ENCODE measurements at places on chromosomes 1 and 21.

- DNase-seq = no peak
Measured at GRCh38 chr21:17590430-17590829, 22.3 kb downstream of the BTG3 start.

- no peak for DNase-seq
Measured at GRCh38 chr1:210123383-210123782, 109.2 kb upstream of the SERTAD4 start.

GRCh38 chr1:41360074-41360785 is 1.0 kb upstream of the FOXO6 start:
- DNase-seq = no peak

DNA sequence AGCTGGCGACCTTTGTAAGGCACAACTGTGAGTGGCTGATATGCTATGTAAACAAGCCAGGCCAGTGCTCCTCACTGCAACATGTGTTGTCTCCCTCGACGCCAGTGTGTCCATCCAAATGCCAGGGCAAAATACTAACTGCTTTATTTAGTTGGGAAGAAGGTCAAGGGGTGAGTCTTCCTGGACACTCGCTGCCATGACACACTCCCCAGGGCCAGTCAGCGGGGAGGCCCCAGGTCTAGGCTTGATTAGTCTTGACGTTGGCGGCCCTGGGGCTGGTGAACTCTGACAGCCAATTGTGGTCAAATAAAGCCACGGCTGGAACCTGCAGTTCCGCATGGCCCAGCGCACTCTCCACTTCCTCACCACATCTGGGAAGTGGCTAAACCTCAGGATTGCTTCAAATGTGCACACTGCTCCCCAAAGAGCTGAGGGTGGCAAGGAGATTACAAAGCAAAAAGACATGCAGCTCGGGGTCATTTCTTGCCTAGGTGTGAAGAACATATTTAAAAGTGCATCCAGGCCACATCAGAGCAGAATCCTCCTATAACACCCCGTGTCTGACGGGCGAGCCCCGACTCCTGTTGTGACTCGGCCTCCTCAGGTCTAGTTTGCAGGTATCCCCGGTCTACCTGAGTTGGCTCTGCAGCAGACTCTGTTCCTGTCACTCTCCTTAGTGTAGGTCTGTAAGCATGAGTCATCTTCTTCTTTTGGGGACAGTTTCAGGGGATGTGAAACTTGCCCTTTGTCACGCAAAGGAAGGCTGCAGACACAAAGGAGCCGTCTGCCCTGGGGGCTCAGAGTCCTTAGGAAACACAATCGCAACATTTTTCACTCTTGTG is 183.5 kb downstream of the RUNX1 start:
- DNase-seq = no peak

- DNase-seq = no peak
Measured at GRCh38 chr1:7568901-7569524, 202.1 kb upstream of the VAMP3 start.

DNA sequence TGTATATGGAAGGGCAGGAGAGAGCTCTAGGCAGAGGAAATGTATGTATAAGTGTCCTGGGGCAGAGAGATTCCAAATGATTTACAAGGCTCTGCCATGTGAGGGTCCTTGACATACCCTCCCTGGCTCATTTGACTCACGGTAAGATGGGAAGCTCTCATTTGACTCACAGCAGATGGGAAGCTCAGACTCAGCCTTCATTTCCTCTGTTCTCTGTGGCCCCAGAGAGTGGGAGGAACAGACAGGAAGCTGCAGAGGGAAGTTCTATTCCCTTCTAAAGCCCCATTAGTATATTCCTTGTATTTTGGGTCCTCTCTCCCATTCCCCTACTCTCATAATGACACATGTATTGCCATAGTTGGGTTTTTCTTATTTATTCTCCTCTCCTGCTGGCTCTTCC is 44.9 kb downstream of the FOXD2 start:
- DNase-seq = no peak

DNA sequence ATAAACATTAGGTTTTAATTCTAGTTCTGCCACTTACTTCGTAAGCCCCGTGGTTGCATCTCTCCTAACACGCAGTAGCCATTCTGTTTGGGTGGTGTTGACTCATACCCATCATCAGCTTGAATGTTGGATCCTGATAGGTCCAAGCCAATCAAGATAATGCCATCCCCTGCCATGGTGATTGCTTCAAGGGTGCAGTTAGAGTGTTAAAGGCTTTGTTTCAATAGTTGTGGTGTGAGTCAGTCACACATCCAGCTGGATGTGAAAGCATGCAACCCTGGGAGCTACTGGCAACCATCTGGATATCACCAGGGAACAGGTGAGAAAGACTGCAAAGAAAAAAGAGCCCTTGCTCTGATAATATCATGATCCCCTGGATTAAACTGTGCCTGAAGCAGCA is 69.1 kb downstream of the OMA1 start:
- no peak for DNase-seq

- no peak for DNase-seq
Measured at GRCh38 chr1:145937436-145937835, 10.2 kb upstream of the RBM8A start.

DNA sequence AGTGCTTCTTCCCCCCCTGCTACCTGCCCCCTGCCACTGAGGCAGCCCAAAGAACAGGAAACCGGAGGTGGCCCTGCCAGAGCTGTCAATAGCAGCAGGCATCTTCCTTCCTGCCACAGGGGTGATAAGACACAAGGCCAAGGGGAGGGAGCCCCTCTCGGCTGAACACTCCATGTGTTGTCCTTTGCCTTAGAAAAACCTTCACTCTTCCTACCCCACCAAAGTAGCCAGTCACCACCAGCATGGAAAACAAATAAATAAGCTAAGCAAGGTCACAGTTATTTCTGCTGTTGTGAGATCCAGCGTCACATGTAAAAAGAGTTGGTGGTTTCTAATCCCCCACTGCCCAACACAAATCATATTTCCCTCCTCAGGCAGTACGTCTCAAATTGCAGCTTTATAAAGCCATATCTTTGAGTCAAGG is 104.8 kb upstream of the DPT start:
- no peak for DNase-seq

GRCh38 chr1:29575826-29576225 is 339.5 kb downstream of the PTPRU start:
- DNase-seq = no peak

DNA sequence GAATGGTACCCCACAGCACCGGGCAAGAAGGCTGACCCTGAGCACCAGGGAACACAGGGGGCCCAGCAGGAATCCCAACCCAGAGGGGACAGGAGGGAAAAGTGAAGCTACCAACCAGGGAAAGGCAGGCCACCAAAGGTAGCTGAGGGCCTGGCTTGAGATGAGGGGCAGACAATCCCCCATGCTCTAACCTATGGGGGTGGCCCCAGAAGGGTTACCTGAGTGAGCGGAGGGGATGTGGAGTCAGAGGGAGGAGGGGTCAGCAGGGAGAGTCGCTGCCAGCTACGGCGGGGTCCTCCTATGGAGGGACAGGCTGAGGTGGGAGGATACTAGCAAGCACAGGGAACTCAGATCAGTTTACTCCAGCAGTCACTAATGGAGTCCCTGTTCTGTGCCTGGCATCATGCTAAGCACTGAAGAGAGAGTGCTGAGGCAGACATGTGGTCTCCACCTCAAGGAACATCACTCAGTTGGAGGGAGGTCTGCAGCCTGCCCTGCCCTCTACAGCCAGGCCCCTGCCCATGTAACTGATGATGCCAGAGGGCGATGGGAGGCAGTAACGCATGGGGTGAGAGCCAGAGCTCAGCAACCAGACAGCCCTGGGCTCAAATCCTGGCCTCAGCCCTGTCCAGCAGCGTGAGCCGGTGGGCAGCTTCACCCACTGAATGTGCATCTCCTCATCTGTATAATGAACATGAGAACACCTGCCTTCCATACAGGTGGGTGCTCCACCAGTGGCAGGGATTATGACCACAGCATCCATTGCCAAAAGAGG is 21.3 kb downstream of the CYB5RL start:
- no peak for DNase-seq

GRCh38 chr1:22212400-22213233 is 69.7 kb upstream of the WNT4 start:
- DNase-seq = no peak
